ENCODE measurements at places on chromosomes 1 and 21.

DNA sequence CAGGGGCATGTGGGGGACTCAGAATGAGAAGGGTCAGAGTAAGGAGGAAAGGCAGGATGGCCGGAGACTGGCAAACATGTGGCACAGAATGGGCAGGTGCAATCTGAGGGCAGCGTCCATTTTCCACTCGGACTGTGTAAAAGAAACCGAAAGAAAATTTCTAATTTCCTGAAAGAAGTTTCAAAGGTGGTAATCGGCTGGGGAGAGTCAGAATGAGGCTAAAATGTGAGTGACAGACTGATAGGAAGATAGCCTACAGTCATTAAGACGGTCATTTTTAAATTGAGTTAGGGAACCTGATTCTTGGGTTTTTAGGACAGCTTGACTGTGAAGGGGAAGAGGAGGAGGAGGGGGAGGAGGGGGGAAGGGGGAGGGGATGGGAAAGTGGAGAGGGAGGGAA is 23.6 kb downstream of the COA6 start:
- DNase-seq: no peak

DNA sequence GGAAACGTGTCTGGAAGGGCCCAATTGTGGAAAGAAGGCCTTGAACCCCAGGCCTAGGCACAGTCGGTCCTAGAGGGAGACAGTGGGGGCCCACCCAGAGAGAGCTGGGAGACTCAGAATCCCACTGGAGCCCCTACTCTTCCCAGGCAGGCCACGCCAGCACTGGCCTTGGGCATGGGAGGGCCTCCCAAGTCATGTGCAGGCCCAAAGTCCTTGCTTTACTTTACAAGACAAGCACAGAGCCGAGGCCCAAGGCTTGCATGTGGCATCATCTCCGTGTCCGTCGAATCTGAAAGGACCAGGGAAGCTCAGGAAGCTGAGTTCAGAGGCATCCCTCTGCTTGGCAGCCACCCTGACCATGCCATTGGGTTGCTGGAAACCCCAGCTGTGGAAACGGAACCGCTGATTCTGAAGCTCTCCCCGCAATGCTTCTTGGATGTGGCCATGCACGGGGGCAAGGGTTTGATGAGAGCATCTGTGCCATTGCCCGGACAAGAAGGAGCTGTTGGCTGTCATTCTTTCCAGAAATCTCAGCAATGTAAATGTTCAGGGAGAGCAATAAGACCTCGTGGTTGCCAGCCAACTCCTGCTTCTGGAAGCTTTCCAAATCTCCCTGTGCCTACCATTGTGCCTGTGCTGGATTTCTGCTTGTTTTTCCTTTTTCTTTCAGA is 32.8 kb downstream of the ABCG1 start:
- no peak for DNase-seq

DNA sequence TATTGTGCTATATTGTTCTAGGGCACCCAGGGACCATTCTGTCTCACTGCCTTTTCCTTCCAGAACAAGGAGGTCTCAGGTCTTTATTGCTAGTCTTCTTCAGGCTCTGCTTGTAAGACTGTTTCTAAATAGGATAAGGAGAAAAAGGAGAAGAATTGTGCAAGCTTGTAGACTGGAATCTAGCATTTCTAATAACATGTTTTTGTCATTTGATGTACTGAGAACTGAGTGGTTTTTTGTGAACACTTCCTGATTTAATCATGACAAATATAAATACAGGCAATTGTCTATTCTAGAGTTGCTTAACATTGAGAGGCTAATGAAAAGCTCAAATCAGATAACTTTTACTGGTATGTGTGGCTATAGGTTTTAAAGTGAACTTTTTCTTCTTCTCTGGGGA is 77.6 kb downstream of the CLIC4 start:
- no peak for DNase-seq

- DNase-seq: no peak
These were observed 26.3 kb downstream of the SELENOF start for GRCh38 chr1:86887479-86888162.

GRCh38 chr1:198444792-198445191 is 95.7 kb downstream of the ATP6V1G3 start:
- DNase-seq: no peak

GRCh38 chr1:162283657-162284056 is 93.0 kb downstream of the SPATA46 start:
- no peak for DNase-seq

DNA sequence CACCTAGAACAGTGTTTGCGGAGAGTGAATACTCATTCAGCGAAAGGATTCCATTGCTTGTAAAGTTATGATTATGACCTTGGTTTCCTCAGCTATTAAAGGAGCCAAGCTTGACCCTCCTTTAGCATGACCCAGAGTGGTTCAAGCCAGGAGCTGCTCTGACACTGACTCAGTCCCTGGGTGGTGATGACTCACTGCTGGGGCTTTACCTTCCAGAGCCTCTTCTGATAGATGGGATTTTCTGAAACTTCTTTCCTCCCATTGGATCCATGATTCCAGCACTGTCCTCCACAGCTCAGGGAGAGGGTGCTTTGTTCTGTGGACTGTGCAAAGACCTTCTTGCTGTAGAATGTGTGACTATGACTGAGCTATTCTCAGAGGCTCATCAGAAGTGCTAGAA is 77.4 kb downstream of the S1PR1 start:
- no peak for DNase-seq

- DNase-seq: no peak
These were observed 17.9 kb upstream of the SDE2 start for GRCh38 chr1:226017070-226017469.
